AG04450 (cell line): ENCODE measurements at places on chromosomes 6 and 20.

GRCh38 chr6:163941624-163941976, 527.1 kb downstream of the QKI start:
- no peak for DNase-seq

- DNase-seq = peak; percentile 51
These were observed 207.2 kb upstream of the STXBP5 start for GRCh38 chr6:146997062-146997461.

- no peak for DNase-seq
These were observed 25.0 kb upstream of the HMGCLL1 start for GRCh38 chr6:55604021-55604420.

DNA sequence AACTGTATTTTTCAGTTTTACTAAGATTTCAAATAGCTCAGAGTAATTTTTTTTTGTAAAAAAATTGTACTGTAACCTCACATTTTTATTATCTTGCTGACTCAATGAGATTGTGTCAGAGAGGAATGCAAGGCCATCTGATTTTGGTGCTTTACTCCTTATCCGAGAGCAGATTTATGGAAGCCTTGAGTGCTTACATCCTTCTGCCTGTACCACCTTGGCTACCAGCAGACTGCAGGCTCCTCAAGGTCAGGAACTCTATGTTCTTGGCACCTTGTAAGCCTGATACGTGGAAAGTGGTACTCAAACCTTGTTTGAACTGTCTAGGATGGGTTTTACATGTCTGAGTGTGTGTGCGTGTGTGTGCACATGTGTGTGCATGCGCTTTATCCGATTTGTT, 80.1 kb upstream of the MLIP start:
- no peak for DNase-seq

- no peak for DNase-seq
These were observed 37.8 kb downstream of the DUSP22 start for GRCh38 chr6:329888-330691.

GRCh38 chr6:70221025-70221714, 81.7 kb downstream of the COL9A1 start:
- no peak for DNase-seq
